Gastroesophageal sphincter (tissue), 4 donors: ENCODE measurements at places on chromosomes 1 and 21. TPM values are rescaled to one million over a fixed set of nuclear protein-coding genes. Genes with fewer than 3 reads are reported as not detected.

The TMEM35B gene
- total RNA-seq, result 67.6 TPM

- no peak for ATAC-seq
Measured at GRCh38 chr1:34320053-34320669, 143.5 kb downstream of the C1orf94 start.

GRCh38 chr1:33110477-33110876, 29.5 kb downstream of the AZIN2 start:
- no peak for ATAC-seq

The HPCAL4 gene
- total RNA-seq, result not detected

DNA sequence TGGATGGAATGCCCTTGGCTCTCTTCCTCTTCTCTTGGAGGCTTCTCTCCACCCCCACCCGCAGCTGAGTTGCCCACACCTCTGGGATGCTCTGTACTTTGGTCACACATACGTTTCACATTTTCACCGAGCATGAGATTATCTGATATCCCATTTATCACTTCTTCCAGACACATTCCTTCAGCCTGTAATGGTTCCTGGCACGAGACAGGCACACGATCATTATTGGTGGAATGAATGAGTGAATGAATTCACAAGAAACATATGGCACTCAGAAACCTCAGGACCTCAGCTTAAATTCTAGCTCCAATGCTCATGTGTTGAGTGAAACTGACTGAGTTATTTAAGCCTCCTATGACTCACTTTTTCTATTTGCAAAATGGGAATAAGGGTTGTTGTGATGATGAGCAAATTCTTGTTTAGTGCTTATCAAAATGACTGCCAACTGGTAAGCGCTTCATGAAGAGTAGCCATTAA, 242.7 kb upstream of the JUN start:
- no peak for ATAC-seq

DNA sequence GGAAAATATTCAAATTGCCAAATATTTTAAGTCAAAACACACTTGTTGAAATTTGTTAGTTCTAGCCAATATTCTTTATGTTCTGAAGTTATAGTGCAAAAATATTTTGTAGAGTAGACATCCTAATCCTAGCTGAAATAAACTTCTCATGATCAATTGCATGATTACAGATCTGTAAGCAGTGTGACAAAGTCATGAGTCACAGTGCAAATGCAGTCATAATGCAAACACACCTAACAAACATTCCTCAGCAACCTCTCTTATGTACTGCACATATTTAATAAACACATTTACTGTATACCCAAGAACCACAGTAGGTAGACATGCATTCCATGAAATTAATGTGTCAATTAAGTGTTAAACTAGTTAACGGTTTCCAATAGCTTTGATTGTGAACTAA, 1857.4 kb downstream of the NCAM2 start:
- no peak for ATAC-seq

- peak; percentile 53 for ATAC-seq
Measured at GRCh38 chr1:184393962-184394361, 7.1 kb downstream of the C1orf21 start.

DNA sequence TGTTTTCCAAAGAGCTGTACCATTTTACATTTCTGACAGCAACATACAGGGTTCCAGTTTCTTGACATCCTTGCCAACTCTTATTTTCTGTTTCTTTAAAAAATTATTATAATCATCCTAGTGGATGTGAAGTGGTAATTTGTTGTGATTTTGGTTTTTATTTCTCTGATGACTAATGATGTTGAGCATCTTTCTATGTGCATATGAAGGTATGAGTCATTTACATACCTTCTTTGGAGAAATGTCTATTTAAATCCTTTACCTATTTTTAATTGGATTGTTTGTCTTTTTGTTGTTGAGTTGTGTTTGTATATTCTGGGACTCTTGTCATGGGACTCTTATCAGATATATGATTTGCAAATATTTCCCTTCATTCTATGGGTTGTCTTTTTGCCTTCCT, 20.8 kb upstream of the MPC2 start:
- no peak for ATAC-seq

- no peak for ATAC-seq
Measured at GRCh38 chr1:33836911-33837310, 27.0 kb upstream of the HMGB4 start.

- ATAC-seq, result no peak
Measured at GRCh38 chr1:167184081-167184480, 36.6 kb upstream of the POU2F1 start.

DNA sequence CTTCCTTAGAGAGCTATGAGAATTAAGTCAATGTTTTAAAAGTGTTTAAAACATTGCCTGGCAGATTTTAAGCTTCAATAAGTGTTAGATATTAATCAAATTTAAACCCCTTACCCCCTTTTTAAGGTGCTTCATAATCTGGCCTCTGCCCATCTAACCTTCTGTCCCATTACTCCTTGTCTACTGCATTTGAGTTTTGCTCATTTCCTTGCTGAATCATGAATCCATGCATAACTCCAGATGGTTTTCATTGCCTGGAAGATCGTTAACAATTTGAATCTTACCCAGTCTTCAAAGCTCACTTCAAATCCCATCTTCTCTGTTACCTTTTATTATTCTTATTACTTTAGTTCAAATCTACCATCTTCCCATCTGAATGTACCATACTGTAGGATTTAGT, 4.6 kb downstream of the HJV start:
- ATAC-seq, result no peak

DNA sequence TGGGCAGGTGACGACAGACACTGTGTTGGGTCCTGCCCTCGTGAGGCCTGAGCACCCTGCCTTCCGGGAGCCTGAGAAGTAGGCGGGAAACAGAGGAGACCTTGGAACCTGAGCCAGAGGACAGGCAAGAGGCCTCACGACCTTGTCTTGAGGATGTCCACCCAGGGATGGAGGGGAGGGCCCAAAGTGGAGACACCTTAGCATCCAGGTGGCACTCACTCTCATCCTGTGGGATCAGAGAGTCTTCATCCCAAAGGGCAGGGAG, 347.2 kb downstream of the NPHP4 start:
- no peak for ATAC-seq

DNA sequence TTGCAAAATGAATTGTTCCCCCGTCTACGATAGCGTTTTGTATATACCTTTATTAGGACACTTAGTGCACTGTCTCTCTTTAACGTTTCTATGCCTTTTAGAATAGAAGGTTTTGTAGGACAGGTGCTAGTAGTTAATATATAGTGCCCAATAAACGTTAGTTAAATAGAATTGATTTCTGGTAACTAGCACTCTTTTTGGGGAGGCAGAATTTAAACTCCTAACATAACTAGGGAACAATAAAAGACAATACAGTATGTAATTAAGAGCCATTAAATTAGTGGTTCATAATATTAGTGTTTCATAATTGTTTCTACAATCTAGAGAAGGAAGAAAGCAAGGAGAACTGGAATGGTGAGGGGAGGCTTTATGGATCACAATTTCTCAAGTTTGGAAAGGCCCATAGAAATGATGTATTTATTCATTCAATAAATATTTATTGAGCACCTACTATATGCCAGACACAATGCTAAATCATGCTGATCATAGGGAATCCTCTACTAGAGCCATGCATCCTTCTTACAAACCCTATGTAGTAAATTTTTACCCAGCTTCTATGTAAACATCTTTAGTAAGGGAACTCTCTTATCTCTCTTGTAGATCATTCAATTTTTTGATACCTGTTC, 742 bp downstream of the POLR3GL start:
- no peak for ATAC-seq

DNA sequence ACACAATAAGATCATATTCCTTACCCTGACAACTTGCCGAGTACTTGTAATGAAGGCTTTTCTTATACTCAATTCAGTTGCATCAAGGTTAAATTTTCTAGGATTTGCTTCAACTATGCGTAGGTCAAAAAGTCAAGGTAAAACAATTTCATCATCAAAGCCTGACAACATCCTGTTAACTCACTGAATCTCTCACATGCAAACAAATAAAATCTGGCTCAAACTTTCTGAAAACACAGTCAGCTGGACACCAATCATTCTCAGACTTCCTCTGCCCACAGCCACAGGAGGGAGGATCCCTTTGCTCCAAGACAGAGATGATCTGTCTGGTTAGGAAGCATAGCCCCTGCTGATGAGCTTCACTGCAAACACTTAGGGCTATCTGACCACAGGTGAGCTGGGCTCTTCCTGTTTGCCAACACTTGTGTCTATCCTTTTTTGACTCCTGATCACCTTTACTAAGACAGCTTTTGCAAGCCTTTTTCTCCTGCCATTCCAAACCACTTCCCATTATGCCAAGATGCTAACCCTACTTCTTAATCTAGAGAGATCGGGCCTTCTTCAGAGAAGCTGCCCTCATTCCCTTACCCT, 20.0 kb downstream of the STX6 start:
- ATAC-seq, result no peak

- no peak for ATAC-seq
Measured at GRCh38 chr1:30024411-30025195, 698.8 kb downstream of the MATN1 start.

The TFF2 gene
- not detected for total RNA-seq

The FHAD1 gene
- not detected for total RNA-seq

DNA sequence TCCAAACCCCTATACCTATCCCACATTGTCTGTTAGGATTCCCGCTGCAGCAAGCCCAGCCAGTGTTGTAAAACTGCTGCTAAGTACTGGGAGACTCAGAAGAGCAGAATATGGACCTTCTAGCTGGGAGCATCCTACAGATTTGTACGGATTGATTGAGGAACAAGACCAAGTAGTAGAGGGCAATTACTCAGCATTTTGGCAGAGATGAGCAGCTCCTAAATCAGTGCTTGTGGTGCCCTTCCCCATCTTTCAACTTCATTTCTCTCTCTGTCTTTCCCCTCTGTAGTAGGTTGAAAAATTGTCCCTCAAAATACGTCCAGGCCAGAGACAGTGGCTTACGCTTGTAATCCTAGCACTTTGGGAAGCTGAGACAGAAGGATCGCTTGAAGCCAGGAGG, 37.3 kb upstream of the HTR1D start:
- ATAC-seq, result no peak

DNA sequence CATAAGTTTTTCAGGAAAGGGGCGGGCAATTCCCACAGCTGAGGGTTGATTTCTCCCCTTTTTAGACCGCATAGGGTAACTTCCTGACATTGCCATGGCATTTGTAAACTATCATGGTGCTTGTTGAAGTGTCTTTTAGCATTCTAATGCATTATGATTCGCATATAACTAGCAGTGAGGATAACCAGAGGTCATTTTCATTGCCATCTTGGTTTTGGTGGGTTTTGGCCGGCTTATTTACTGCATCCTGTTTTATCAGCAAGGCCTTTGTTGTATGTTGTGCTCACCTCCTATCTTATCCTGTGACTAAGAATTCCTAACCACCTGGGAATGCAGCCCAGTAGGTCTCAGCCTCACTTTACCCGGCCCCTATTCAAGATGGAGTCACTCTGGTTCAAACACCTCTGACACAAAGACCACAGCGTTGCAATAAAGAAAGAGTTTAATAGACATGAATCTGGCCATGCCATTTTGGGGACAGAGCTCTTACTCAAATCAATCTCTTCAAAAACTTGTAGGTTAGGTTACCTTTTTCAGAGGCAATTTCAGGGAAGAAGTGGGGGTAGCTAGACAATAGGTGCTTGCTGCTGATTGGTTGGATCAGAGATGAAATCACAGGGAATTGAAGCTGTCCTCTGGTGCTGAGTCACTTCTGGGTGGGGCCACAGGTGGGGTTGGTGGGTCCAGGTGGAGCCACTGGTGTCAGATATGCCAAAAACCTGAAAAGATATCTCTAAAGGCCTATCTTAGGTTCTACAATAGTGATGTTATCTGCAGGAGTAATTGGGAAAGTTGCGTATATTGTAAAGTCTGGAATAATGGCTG, 23.3 kb downstream of the TBX19 start:
- ATAC-seq, result no peak

The SDC3 gene
- total RNA-seq, result 55.5 TPM

The NCAM2 gene
- 4.4 TPM for total RNA-seq
